NCI-H2171 (cell line): ENCODE measurements at places on chromosomes 11 and 22.
A peak's percentile ranks its signal among the peaks of the same experiment; 100 is the strongest.

- DNase-seq = no peak
These were observed 43.9 kb downstream of the KIRREL3 start for GRCh38 chr11:126956635-126957034.

DNA sequence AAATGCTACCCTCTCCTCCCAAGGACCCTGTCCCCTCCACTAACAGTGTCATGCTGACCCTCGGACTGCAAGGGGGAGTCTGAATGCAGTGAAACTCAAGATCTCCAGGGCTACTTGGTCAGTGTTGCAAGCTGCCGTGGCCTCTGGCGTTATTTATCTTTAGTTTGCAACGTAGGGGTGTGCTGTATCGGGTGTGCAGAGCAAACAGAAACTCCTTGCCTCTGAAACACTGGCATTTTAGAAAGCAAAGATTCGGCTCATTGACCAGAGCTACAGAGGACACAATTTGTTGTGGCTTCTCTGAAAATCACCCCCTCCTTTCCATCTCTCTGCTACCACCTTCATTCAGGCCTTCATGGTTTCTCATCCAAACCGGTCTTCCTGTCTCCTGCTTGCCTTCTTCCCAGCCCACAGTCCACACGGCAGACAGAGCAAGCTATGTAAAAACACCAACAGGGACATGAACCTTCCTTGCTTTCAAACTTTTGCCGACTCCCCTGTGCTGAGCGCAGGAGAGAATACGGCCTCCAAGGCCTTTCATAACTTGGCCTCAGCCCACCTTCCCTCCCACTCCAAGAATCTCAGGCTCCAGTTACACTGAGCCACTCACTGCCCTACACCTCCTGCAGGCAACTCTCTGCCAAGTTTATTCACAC, 14.9 kb downstream of the FZD4 start:
- DNase-seq = no peak

- no peak for DNase-seq
These were observed 2.8 kb downstream of the HRAS start for GRCh38 chr11:532527-532985.

GRCh38 chr22:37681556-37682049, 4.5 kb upstream of the NOL12 start:
- DNase-seq = peak; percentile 37

DNA sequence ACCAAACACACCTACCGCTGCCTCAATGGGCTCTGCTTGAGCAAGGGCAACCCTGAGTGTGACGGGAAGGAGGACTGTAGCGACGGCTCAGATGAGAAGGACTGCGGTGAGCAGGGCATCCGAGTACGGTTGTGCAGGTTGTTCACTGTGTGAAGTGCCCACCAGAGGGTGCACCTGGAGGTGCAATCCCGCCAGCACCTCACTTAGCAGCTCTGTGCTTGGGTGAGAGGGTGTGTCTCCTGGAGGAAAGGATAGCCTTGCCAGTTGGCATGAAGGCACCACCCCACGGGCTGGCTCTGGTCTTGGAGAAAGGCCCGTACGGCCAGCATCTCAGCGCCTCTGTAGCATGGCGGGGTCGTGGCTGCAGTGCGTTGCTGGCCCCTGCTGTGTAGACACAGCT, 39.4 kb downstream of the ST14 start:
- DNase-seq = no peak

DNA sequence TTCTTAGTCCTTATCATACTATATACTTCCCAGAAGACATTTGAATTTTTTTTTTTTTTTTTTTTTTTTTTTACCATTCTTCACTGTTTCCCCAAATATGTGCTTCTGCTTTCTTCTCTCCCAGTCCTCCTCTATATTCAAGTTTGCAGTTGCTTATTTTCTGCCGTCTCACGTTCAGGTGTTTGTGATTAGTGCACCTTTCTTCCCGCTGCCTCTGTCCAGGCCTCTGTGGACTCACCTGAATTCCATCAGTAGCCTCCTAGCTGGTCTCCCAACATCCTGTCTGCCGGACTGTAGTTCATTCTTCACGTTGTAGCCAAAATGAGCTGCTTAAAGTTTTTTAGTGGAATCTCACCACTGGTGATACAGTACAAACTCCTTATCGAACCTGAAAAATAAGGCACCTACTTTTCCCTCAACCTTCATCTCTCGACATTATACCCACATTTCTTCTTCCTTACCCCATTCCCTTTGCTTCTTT, 795 bp upstream of the MSANTD4 start:
- no peak for DNase-seq

DNA sequence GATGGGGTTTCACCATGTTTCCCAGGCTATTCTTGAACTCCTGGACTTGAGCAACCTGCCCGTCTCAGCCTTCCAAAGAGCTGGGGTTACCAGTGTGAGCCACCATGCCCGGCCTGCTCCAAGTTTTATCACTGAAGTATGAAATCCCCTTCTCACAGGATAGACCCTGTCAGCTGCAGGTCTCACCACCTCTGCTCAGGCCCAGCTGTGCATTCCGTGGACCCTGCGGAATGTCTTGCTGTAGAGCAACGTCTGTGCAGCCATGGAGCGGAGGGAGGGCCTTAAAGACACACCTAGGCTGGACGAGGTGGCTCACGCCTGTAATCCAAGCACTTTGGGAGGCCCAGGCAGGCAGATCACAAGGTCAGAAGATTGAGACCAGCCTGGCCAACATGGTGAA, 625.4 kb downstream of the BRD1 start:
- no peak for DNase-seq

DNA sequence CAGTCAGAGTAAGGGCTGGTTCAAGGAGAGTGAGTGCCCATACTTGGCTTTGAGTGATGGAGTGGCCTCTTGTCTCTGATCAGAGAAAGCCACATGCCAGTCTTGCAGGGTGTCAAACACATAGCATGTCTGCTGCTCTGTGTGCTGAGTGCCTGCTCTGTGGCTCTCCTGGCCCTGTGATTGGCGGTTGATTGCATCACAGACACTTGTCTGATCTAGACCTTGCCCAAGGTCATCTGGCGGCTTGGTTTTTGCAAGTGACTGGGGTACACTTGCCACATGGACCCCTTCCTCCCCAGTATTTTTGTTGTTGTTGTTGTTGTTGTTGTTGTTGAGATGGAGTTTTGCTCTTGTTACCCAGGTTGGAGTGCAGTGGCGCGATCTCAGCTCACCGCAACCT, 10.3 kb downstream of the OSBP2 start:
- no peak for DNase-seq

GRCh38 chr11:111001081-111001430, 244.5 kb upstream of the POU2AF2 start:
- no peak for DNase-seq

DNA sequence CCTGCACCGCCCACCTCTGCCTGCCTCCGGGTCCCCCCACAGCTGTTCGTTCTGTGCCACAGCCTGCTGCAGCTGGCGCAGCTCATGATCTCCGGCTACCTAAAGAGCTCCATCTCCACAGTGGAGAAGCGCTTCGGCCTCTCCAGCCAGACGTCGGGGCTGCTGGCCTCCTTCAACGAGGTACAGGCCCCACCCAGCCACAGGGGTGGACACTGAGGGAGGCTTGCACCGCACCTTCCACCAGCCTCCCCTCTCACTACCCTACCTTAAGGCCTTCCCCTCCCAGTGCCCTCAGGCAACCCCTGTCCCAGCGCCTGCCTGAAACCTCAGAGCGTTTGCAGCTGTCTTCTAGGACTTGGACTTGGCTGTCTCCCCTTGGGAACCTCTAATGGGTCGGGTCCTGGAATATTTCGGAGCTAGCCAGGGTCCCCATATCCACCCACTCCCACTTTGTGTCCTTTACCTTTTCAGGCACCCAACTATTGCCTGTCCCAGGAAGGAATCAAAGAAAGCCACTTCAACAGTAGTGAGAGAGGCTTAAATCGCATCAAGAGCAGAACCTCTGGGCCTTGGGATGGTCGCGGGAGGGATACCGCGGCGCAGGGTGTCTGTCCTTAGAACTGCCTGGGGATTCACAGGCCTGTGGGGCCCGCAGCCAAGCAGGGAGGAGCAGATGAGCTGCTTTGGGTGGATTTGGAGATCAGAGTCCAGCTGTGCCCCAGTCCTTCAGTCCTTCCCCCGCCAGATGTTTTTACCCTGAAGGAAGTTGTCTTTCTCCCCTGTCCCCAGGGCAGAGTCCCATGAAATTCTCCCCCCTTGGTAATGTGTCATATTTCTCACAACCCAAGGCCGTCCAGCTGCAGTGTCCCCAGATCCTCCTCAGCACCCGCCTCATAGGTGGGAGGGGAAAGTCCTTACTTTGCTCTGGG, 13.3 kb downstream of the SLCO2B1 start:
- DNase-seq = no peak

- peak; percentile 73 for DNase-seq
These were observed 61.8 kb downstream of the SLC22A12 start for GRCh38 chr11:64652586-64653387.

GRCh38 chr11:119832202-119832935, 103.4 kb upstream of the NECTIN1 start:
- no peak for DNase-seq

- no peak for DNase-seq
These were observed 810.7 kb downstream of the BRD1 start for GRCh38 chr22:49016909-49017481.

DNA sequence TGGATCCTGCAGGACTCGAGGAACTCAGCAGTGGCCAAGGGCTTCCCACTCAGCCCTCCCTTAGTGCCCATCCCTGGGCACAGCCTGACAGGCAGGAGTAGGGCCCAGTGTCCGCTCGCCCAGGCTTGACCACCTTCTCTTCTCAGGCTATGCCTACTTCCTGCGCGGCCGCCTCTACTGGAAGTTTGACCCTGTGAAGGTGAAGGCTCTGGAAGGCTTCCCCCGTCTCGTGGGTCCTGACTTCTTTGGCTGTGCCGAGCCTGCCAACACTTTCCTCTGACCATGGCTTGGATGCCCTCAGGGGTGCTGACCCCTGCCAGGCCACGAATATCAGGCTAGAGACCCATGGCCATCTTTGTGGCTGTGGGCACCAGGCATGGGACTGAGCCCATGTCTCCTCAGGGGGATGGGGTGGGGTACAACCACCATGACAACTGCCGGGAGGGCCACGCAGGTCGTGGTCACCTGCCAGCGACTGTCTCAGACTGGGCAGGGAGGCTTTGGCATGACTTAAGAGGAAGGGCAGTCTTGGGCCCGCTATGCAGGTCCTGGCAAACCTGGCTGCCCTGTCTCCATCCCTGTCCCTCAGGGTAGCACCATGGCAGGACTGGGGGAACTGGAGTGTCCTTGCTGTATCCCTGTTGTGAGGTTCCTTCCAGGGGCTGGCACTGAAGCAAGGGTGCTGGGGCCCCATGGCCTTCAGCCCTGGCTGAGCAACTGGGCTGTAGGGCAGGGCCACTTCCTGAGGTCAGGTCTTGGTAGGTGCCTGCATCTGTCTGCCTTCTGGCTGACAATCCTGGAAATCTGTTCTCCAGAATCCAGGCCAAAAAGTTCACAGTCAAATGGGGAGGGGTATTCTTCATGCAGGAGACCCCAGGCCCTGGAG, 3.3 kb upstream of the SMARCB1 start:
- no peak for DNase-seq

DNA sequence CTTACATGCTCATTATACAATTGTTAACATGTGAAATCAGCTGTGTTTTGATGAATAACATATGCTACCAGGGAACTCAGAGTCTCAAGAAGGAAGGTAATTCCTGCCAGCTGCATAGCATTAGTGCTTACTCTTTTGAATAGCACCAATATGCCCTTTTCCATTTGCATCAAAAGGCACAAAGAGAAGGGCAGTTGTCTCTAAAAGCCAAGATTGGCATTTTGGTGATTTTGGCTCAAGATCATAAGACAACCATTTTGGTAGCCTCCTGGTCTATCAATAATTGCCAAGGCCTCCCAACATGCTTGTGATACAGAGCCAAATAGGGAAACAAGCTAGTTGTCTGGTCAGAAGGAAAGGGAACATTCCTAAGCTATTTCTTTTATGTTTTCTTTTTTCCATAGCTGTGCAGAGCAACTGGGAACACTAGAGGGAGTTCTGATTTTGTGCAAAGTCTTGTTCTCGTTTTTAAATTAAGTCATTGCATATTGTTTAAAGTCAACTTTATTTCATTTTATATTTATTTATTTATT, 416.7 kb upstream of the CHORDC1 start:
- DNase-seq = no peak

GRCh38 chr22:42644422-42645340, 4.3 kb upstream of the ATP5MGL start:
- DNase-seq = no peak

- DNase-seq = no peak
These were observed 108.8 kb upstream of the CD44 start for GRCh38 chr11:35029979-35030682.

- DNase-seq = no peak
These were observed 14.1 kb downstream of the H19 start for GRCh38 chr11:1983601-1983961.

- no peak for DNase-seq
These were observed 13.9 kb downstream of the ZBED4 start for GRCh38 chr22:49867303-49868265.

DNA sequence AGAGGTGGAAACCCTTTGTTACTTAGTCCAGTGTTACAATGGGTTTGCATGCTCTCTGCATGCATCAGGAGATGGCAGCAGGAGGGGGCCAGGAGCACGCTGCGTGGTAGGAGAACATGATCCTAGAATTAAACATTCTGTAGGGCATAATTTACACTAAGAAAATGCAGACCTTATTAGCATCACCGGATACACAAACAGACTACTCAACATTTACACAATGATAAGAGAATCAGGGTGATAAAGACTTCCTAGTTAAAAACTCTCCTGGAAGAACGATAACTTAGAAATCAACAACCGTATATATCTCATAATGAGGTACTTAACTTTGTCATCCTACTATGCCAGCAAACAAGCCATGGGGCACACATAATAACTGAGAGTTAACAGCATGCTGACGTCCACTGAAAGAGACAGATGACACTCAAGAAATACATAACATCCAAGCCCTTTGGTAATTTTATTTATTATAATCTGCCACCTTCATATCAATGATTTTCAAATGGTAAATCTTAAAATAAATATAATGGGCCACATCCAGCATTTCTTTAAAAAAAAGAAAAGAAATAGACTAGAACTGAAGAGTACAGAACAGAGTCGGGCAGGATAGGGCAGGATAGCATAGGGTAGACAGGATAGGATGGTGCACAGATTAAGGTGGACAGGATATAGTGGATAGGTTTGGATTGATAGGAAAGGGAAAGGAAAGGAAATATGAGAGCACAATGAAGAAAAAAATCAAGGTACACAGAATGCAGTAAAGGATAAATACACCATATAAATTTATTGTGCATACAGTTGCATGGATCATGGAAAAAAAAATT, 27.5 kb downstream of the CADM1 start:
- no peak for DNase-seq

GRCh38 chr22:20625270-20625669, 117.9 kb downstream of the MED15 start:
- no peak for DNase-seq

DNA sequence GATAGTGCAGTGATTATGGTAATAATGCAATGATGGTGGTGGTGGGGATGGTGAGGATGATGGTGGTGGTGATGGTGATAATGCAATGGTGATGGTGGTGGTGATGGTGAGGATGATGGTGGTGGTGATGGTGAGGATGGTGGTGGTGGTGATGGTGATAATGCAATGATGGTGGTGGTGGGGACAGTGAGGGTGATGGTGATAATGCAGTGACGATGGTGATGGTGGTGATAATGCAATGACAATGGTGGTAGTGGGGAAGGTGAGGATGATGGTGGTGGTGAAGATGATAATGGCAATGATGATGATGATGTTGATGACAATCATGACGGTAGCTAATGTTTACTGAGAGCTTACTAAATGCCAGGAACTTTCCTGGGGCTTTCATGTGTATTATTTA, 79.6 kb upstream of the MYOD1 start:
- no peak for DNase-seq

- no peak for DNase-seq
These were observed 59.5 kb upstream of the AMOTL1 start for GRCh38 chr11:94708642-94709041.
